ENCODE measurements at places on chromosomes 7 and 10. TPM values are rescaled to one million over a fixed set of nuclear protein-coding genes. Genes with fewer than 3 reads are reported as not detected.
A peak's percentile ranks its signal among the peaks of the same experiment; 100 is the strongest.

DNA sequence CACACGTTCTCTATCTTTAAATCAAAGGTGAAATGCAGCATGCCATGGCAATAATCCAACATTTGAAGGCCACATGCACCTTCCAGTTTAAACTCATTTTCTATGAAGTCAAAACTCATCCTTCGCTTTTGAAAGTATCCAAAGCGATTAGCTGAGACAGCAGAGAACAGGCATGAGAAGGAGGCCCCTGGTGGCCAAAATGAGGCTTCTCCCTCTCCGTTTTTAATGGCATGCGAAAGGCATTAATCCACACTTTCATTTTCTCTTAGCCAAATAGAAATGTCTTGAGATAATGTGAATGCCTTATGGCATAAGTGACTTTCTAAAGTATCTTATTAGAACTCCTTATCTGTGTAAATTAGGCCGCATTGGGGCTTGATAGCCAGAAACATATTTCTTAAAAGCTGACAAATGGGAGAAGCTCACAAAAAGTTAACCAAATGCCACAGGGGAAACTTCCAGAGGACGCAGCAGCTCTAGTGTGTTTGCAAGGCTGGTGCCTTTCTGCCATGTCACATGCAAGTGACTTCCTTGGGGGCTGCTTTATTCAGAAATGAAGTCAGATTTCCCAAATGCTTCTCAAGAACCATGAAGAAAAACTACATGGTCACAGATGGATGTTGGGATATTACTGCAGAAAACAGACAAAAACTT lies 1189.6 kb downstream of the SORCS1 start:
- H3K36me3 ChIP-seq = no peaks in the 10 kb centered on the region
- no peaks in the 10 kb centered on the region for H3K27me3 ChIP-seq

GRCh38 chr10:102669206-102670064 lies 25.2 kb downstream of the TRIM8 start:
- no peak for DNase-seq
- H3K36me3 ChIP-seq = no peaks in the 10 kb centered on the region
- H3K27me3 ChIP-seq = no peaks in the 10 kb centered on the region

Gene MMD2
- total RNA-seq = not detected

- peak overlapping the region; percentile 88 for H3K27ac ChIP-seq
- H3K4me1 ChIP-seq = peaks cover 29% of the 10 kb centered on the region
- H3K4me3 ChIP-seq = peak overlapping the region; percentile 75
- peak; percentile 71 for DNase-seq
- peaks cover 7% of the 10 kb centered on the region for H3K36me3 ChIP-seq
Measured at GRCh38 chr10:91162495-91163268, 57.8 kb upstream of the PCGF5 start.

- H3K27me3 ChIP-seq = no peaks in the 10 kb centered on the region
- H3K4me3 ChIP-seq = no peak overlapping the region
- H3K36me3 ChIP-seq = no peaks in the 10 kb centered on the region
- H3K27ac ChIP-seq = no peak overlapping the region
Measured at GRCh38 chr7:147363101-147363500, 1227.5 kb upstream of the C7orf33 start.

Measured in activated CD8-positive, alpha-beta memory T cell treated with anti-CD3 and anti-CD28 coated beads, Interleukin-2, amount 10 ng/mL, durations not matched to agents 7 days and 5 days (primary cell).